ENCODE measurements at places on chromosomes 12 and 14.

GRCh38 chr12:23525450-23526072, 423.9 kb downstream of the SOX5 start:
- no peak for DNase-seq

DNA sequence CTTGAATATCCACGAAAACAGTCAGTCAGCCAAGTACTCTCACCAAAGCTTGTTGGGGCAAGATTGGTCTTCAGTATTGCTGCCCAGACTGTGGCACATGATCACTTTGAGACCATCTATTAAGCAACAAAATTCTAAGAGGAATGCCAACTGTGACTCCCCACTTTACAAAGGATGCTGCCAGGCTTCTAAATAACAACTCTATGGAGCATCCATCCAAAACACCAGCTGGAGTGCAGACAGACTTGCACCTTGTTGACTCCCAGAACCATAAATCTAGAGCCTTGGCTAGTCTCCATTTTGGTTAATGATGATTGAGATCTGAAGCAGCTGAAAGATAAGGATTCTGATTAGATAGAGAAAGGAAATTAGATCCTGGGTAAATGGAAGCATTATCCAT, 132.8 kb downstream of the DIO2 start:
- no peak for DNase-seq

DNA sequence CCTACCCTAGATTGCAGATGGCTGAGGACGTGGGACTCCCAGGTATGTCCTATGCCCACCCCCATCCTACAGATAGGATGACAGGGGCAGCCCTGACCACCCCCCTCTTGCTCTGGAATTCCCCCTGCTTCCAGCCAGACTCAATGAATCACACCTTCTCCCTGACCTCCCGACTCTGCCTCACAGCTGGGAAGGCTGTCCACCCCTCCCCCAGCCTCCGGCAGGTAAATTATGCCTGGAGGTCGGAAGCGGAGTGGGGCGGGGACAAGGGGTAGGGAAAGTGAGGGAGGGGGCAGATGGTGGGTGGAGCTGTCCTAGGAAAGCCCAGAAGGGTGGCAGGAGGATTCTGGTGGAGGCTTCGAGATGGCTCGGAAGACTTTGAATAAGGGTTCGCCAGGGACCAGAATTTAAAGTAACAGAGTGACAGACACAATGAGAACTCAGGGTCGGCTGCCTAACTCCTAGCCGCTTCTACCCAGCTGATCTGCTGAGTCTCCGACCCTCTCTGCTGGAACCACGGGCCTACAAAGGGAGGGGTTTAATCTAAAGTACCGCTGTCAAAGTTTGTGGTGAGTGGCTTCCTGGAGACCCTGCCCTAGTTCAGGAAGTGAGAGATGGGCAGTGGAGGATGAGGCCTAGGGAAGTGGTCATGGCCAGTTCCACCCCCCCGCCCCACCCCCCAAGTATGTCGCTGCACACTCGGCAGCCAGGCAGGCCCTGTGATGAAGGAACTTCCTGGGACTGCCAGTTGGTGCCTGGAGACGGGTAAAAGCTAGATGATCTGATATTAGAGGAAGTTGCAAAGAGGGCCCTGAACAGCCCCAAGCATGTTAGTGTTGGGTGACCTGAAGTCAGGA, 4.2 kb downstream of the PLEKHG3 start:
- DNase-seq, result peak; percentile 42

- DNase-seq, result no peak
These were observed 979.8 kb downstream of the VRK1 start for GRCh38 chr14:97776890-97777558.

DNA sequence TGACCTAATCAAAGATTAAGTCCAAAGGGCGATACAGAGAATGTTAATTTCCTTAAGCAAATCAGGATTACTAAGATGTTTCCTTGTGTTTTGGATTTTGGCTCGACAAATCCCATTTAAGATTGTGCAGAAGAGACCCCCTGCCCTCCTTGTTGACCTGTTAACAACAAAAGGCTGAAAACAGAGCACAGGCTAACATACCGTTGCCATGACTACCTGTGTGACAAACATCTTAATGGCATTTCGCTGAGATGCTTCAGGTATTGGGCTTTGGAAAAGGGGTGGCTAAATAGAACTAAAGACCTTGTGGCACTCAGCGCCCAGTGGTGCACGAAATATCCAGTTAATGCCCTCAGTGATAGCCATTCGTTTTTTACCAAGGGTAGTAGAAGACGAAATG, 1532.3 kb upstream of the TMEM132C start:
- DNase-seq, result no peak

DNA sequence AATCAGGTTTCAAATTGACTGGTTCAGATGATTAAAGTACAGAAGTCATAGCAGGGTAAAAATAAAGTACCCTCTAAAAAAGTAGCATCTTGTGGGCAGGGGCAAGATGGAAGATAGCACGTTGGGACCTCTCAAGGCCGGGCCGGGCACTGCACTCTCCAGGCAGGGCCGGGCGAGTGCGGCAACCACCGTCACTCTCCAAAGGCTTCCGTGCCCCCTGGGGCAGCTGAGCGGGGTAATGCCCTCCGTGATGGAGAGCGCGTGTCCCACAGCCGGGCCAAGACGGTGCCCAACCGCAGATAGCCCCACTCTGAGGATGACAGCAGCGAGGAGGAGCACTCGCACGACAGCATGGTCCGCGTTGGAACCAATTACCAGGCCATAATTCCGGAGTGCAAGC, 8.6 kb upstream of the PLXNC1 start:
- DNase-seq, result no peak

DNA sequence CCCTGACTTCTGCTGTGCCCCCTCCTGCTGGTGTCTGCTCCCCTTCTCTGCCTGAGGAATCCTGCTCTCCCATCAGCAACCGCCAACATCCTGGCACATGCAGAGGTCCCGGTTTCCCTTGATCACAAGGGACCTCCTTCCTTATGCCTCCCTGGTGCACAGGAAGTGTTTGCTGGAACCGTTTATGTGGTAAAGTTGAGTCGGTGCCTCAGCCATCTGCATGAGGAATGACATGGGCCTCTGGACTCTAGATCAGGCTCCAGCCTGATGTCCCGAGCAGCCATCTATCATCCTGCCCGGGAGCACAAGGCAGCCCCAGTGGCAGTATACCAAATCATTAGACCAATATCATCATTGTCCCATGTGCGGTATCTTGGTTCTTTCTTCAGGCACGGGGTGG, 90.4 kb downstream of the BORCS5 start:
- no peak for DNase-seq

DNA sequence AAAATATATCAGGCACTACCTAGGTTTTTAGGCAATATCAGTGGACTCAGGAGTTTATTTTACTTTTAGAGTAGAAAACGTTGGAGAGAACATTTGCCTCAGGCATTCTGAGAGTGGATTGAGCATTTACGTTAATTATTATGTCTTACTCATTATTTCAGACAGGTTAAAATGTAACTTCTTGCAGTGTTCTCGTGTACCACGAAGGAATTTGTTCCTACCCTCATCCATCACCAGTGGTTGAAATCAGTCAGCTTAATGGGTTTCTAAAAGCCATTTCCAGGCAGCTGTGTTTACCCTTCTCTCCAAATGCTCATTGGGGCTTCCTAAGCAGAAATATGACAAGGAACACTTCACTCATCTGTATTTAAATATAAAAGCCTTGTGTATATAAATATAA, 9.1 kb upstream of the LDHB start:
- DNase-seq, result no peak

DNA sequence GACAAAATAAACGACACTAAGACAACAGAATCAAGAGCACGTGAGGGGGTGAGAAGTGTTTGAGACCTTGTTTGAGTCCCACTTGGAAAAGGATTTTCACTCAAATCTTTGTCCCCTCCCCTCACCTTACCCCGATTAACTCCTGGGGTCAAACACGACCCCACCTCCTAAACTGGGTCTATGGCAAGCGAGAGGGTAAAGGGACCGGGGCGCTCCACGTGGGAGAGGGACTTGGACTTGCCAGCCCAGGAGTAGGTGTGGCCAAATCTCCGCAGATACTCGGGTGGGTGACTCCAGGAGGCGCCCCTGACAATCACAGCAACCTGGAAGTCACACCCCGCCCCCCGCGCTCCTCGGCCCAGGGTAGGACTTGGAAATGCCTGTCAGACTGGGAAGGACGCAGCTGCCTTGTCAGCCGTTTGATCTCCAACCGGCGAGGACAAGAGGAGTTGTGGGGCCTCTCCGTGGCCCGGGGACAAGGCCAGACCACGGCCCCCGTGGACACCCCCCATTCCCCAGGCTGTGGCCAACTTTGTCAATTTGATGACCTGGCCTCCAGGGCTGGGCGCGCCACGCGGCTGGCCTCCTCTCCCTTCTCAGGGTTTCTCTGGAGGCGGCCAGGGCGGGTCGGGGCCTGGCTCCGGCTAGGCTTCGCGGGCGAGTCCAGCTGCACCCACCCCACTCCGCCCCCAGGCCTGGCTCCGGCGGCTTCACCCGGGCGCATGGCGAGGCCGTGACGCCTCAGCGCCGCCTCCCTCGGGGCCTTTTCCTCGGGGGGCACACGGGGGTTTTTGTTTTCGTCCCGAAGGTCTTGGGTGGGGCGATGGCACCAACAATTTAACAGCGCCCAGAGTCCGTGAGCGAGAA, 1.1 kb upstream of the BCL11B start:
- DNase-seq, result peak; percentile 18

- DNase-seq, result no peak
These were observed 295.8 kb upstream of the SEL1L start for GRCh38 chr14:81829447-81829846.

DNA sequence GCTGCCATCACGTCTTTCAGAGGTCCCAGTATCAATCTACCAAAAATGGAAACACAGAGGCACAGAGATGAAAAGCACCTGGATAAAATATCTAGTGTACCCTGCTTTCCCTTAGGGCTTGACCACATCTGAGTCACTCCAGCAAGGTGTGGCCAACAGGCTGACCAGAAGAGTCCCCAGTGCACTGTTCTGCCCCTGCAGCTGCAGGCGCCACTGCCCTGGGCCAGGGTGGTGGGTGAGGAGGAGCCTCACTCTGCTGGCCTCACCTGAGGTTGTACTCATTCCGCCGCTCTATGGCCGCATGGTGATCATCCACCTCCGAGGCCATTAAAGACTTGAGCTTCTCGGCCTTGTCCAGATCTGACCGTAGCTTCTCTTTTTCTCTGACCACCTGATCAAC, 60.4 kb downstream of the NIN start:
- no peak for DNase-seq

DNA sequence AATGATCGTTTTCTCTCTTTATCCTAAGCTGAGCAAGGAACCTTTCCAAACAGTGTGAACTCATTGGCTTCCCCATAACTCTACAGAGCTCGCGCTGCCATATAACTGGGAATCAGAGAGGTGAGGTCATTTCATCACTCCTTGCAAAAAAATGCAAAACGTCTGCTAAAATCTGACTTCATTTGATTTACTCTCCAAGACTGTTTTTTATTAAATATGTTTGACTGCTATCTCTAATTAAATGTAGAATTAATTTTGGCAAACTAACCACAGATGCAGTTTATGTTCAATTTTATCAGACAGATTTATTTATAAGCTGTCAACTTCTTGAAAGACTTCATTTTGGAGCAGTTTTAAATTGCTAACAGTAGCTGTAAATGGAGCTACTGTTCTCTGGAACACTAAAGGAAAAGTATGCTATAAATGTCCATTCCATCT, 131.6 kb upstream of the SOX5 start:
- no peak for DNase-seq

DNA sequence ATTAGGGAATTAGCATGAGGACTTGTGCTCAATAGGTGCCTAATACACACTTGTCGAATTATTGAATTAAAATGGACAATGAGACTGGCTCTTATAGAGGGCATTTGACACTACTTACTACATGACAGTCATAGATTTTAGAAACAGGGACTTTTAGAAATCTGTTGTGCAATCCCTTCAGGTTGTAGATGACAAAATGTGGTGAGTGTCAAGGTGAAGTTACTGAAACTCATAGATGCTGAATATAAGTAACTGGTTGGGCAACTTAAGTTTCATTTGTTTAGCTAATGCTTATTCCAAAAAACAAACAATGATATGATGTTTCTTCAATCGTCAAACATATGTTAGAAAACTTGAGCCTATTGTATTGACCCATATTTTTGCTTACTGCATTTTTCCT, 12.9 kb upstream of the PEX5 start:
- no peak for DNase-seq

- DNase-seq, result no peak
These were observed 810 bp upstream of the TMBIM4 start for GRCh38 chr12:66170606-66171005.

DNA sequence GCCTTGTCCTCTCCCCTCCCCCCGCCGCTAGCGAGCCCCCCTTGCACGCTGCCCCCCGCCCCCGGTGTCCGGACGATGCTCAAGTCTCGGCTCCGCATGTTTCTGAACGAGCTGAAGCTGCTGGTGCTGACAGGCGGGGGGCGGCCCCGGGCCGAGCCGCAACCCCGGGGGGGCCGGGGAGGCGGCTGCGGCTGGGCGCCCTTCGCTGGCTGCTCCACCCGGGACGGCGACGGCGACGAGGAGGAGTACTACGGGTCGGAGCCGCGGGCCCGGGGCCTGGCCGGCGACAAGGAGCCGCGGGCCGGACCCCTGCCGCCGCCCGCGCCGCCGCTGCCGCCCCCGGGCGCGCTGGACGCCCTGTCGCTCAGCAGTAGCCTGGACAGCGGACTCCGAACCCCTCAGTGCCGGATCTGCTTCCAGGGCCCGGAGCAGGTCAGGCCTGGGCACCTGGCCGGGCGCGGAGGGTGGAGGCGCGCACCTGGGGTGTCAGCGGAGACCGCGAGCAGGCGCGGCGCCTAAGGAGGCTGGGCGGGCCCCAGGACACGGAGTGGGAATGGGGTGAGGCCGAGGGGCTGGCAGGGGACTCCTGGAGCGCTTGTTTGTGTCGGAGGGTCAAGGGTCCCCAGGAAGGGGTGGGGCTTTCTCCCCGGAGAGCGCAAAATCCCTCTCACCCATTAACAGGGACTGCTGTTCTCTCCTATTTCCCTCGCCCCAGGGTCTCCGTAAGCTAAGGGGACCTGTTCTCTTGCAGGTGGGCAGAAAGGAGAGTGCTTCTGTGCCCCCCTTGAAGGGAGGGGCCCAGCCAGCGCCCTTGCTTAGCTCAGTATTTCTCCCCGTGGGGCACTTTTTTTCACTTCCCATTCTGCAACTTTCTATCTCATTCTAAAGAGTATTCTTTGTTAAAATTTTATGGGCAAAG, 810 bp downstream of the MARCHF9 start:
- DNase-seq, result peak; percentile 36

DNA sequence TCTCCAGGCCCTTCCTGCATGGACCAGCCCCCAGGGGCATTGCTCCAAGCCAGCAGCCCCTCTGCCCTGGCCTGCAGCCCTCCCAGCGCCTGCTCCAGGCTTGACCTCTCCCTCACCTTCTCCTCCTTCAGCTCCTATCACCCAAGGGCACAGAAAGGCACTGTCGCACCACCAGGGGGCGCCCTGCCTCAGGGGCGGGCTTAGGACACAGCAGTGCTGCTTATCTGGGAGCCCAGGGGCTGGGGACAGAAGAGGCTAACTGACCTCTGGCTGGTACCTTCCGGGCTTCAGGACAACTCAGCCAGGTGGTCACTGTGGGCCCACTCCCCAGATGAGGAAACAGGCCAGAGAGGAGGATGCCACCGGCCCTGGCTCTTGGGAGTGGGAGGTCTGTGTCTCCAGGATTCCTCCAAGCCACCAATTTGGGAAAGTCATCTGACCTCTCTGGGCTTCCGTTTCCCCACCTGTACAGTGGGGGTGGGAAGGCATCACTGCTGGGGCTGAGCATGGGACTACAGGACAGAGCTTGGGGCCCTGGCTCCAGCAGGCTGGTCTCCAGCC, 25.3 kb upstream of the GPR132 start:
- DNase-seq, result peak; percentile 80

- DNase-seq, result peak; percentile 96
These were observed 108.9 kb upstream of the PLEKHG7 start for GRCh38 chr12:92593734-92594402.

- peak; percentile 38 for DNase-seq
These were observed 146.5 kb downstream of the ETV6 start for GRCh38 chr12:11795913-11796459.
